Suppressor macrophage treated with lipopolysaccharide for 1 hour (primary cell): ENCODE measurements at places on chromosomes 7 and 10.
A peak's percentile ranks its signal among the peaks of the same experiment; 100 is the strongest.

GRCh38 chr7:157690833-157691585, 354.2 kb downstream of the DNAJB6 start:
- no peak for DNase-seq

GRCh38 chr7:106206826-106207541, 77.8 kb downstream of the NAMPT start:
- DNase-seq, result no peak

- DNase-seq, result no peak
These were observed 8.3 kb downstream of the ANXA7 start for GRCh38 chr10:73405556-73405955.

DNA sequence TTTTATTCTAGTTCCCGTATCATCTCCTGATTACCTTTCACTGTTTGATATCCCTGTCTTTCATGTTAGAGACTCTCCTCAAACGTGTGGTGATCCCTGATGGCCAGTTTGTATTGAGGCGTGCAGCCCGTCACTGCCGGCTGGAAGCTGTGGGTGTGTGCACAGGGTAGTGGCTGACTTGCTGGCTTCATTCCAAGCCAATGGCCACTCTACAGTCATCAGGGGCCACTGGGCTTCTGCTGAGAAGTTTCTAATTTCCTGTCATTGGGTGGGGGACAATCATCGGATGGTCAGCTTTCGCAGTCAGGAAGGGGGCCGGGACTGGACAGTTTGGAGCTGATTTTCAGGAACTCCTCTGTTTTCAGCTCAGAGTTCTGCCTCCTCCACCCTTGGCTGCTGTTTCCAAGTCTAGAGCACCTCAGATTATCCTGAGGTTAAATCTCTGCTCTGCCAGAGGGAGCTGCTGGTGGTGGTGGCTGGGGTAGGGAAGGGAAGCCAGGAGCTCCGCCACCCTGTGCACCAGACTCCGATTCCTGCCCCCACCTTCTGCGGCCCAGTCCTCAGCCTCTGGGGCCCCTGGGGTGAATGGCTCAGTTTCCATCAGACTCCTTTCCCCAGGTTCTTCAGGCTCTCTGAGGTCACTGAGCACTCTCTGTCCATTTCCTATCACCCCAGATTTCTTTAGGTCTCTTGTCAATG, 34.9 kb downstream of the BAIAP2L1 start:
- no peak for DNase-seq

DNA sequence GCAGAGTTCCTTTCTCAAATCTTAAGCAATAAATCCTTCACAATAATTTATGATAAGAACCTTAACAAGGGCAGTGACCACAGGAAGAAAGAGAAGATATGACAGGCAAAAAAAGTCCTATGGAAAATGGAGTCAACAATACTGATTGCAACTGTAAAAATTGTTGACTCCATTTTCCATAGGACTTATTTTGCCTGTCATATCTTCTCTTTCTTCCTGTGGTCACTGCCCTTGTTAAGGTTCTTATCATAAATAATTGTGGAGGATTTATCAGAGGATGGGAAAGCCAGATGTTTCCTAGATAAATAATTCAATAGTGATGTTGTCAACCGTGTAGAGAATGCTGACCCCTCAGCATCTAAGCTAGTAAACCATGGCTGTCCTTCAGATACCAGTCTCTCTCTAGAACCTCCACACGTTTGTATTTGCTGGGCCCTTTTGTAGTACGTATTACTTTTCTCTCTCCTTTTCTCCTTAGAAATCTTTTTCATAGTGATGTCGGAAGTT, 172.6 kb upstream of the BET1 start:
- no peak for DNase-seq

DNA sequence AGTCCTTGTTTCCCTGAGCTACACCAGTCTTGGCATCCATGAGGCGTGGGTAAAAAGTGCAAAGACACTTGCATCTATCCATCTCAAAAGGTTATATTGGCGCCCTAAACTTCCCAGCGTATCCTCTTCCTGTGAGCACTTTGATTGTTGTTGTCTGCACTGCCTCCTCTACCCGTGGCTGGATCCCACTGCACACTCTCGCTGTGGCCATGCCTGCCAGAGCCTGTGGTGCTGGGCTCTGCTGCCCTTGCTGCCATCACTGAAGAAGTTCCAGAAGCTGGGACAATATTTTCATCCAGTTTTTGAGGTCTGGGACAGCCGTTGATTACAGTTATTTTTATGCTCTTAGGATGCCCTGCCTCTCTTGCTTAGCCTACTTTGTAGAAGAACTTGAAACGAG, 85.3 kb upstream of the PCGF5 start:
- DNase-seq, result no peak

- DNase-seq, result no peak
These were observed 26.1 kb upstream of the MRC1 start for GRCh38 chr10:17782921-17783665.

GRCh38 chr7:88020953-88021665, 87.1 kb downstream of the ADAM22 start:
- no peak for DNase-seq

DNA sequence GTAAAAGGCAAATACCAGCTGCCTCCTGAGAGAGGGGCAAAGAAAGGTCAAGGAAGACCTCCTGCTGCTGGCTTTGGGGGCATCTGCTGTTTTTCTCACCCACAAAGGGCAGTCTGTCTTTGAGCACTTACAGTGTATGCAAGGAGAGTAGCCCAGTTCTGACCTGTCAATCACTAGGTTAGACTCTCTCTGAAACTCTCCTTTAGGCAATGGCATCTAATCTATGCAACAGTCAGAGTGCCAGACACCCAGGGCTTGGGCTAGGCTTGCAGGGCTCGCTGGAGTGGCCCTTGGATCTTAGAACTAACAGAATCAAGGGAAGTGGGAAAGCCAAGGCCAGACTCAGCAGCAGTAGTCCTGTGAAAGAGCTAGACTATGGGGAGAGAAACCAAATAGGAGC, 522.9 kb downstream of the NRG3 start:
- no peak for DNase-seq

- no peak for DNase-seq
These were observed 119.8 kb downstream of the EGFR start for GRCh38 chr7:55138663-55139062.

GRCh38 chr7:67550801-67551436, 554.3 kb downstream of the TYW1 start:
- no peak for DNase-seq

DNA sequence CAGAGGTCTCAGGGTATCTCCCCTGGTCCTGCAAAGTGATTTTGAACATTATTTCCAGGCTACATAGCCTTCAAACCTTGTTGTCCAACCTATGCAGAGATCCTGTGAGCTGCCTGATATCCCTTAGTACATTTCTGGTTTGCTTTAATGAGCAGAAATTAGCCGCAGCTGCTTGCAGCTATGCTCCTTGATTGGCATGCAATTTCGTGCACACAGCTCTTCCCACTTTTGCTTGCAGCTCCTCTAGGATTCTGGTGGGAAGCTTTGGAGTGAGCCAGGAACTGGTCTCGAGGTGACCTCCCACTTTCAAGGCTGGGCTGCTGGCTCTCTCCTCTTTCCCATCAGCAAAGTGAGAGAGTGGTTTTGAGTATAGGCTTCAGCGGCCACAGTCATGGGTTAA, 45.8 kb downstream of the OAT start:
- no peak for DNase-seq

- no peak for DNase-seq
These were observed 20.1 kb upstream of the TM9SF3 start for GRCh38 chr10:96606946-96607345.

DNA sequence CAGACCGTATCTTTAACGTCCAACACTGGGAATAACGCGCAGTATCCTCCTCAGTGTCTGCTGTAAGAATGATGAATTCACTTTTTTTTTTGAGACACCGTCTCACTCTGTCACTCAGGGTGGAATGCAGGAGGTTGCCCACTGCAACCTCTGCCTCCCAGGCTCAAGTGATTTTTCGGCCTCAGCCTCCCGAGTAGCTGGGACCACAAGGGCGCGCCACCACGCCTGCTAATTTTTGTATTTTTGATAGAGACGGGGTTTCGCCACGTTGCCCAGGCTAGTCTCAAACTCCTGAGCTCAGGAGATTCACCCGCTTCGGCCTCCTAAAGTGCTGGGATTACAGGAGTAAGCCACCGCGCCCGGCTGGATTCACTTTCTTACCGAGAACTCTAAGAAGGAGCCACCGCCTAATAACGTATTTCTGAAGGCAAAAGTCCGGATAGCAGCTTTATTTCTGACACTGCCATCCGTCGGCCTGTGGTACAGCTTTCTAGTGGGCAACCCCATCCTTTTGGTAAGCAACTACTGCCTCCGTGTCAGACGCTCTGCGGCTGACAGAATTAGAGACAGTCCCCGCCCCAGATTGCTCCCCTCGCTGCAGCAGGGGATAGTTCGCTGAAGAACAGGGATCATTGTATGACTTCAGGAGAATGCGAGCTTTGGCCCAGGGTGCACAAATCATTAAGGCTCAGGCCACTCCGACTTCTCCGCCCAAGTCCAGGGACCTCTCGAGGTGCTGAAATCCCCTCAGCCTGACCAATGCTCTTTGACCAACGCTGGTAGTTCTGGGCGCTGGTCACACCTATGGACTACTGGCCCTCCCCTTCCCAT, 662 bp downstream of the POLR3A start:
- peak; percentile 17 for DNase-seq

DNA sequence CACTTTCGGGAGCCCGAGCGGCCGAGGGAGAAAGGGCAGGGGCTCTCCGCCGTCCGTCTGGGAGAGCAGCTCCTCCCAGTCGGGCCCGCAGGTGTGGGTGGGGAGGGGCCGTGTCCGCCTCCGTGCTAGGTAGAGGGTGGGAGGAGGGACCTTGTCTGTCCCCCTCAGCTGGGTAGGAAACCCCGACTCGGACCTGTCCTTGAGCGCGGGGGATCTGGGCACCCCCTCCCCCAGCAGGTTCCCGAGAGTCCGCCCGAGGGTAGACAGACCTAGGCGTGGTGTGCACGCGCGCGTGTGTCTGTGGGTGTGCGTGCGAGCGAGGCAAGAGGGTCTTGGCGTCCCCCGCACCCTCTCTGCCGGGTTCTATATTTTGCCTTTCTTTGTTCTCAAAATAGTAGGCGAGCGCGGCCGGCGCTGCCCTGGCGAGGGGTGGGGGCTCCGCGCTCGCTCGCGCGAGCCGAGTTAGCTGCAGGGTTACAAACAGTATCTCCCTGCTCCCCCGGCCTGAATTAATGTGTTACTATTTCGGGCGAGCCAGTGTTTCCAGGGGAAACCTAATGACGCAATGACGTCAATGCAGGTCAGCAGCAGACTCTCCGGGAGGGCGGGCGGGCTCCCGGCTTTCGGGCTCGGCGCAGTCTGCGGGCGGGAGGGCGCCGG, 73.9 kb upstream of the LEP start:
- DNase-seq, result peak; percentile 75

GRCh38 chr10:33320288-33320687, 14.2 kb downstream of the NRP1 start:
- no peak for DNase-seq

DNA sequence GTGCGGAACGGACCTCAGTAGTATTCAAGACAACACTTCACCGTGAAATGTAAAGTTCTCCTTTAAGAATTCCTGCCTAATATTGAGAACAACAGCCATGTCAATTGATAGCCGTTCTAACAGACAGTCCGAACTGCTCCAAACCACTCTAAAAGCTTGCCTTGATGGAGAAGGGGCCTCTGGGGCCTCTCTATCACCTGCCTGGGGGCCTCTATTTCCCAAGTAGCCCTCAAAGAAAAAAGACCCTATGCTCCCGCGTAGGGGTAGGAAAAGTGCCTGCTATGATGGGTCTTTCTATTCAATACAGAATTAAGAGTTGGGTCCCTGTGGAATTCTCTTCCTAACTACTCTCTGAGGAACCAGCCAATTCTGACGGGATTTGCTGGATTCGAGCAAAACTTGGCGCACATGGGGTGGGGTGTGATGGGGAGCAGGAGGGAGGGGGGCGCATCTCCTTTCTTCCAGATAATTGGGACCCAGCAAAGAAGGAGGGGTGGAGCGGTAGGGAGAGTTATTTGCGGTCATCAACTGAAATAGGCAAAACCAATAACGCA, 8.3 kb upstream of the DLX6 start:
- DNase-seq, result no peak

- peak; percentile 77 for DNase-seq
These were observed 166.2 kb upstream of the INHBA start for GRCh38 chr7:41869091-41869490.

DNA sequence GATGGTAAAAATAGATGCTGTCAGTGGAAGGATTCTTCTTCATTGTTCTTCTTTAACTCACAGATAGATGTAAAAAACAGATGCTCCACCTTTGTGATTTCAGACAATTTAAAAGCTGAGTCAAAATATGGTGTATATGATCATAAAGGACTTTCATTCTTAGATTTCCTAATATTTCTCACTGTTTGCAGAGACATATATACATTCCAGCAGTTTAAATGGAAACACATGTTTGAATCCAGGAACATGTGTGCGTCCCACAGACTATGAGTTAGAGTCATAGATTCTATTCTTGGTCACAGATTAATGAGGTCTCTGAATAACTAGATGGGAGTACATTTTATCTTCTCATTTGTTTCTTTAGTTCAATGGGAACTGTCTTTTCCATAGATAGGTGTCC, 109.6 kb downstream of the BICC1 start:
- DNase-seq, result no peak

GRCh38 chr10:44427479-44427878, 42.6 kb upstream of the CXCL12 start:
- no peak for DNase-seq

DNA sequence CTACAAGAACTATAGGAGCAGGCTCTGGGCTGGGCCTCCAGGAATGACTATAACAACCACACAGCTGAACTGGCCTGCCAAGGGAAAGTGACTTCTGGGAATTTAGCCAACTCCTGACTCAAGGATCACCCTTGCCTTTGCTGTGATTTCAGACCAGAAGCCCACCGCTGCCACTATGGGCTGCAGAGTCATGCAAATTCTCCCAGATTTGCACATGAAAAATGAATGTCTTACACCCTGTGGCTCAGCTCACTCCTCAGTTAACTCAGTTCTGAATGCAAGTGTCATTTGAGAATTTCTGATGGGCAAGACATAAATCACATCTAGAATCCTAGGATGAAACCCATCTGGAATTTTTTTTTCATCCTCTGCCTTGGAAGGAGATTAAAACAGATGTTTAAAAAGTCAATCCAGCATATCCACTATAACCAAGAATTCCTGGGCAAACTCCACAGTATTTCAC, 186.5 kb upstream of the BET1 start:
- no peak for DNase-seq

- DNase-seq, result no peak
These were observed 4.4 kb upstream of the MPP7 start for GRCh38 chr10:28307267-28307666.

DNA sequence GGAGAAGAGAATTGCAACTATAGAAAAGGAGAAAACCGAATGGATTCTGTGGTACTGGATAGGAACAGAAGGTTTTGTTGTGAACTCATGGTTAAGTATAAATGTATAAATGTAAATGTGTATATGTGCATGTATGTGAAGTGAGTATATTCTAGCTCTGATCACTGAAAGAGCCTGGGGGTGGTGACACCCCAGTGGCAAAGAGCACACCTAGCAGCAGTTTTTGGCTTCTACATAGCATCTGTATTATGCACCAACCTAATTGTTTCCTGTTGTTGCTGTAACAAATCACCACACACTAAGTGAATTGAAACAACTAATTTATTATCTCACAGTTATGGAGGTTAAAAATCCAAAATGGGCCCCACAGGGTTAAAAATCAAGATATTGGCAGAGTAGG, 455.4 kb downstream of the RPS24 start:
- no peak for DNase-seq
